AG04450 (cell line): ENCODE measurements at places on chromosomes 5 and 9.

- DNase-seq, result peak; percentile 72
These were observed 85.0 kb upstream of the MELK start for GRCh38 chr9:36487482-36488388.

DNA sequence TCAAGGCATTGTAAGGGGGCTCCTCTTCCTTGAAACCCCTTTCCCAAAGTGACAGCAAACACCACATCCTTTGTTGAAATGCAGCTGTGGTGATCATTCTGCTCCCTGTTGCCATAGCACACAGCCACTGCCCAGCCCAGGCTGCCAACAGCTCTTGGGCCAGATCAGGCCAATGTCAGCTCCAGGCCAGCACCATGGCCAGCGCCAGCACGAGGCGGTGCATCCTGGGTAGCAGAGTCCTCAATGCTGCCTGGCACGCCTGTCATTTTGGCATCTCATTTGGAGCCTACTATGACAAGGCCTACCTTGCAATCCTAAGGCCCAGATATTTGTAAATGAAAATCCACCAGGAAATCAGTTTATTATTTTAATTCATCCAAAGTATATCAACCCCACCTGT is 390.6 kb downstream of the DNAH5 start:
- no peak for DNase-seq

DNA sequence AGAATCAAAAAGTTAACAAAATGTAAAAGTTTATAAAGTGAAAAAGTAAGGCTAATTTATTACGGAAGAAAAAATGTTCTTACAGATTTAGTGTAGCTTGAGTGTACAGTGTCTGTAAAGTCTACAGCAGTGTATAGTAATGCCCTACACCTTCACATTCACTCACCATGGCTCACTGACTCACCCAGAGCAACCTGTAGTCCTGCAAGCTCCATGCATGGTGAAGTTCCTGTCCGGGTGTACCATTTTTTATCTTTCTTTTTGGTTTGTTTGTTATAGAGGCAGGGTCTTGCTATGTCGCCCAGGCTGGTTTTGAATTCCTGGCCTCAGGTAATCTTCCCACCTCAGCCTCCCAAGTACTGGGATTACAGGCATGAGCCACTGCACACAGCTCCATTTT is 93.6 kb downstream of the MED27 start:
- no peak for DNase-seq

- DNase-seq, result no peak
These were observed 269.9 kb downstream of the MTRR start for GRCh38 chr5:8138884-8139283.

DNA sequence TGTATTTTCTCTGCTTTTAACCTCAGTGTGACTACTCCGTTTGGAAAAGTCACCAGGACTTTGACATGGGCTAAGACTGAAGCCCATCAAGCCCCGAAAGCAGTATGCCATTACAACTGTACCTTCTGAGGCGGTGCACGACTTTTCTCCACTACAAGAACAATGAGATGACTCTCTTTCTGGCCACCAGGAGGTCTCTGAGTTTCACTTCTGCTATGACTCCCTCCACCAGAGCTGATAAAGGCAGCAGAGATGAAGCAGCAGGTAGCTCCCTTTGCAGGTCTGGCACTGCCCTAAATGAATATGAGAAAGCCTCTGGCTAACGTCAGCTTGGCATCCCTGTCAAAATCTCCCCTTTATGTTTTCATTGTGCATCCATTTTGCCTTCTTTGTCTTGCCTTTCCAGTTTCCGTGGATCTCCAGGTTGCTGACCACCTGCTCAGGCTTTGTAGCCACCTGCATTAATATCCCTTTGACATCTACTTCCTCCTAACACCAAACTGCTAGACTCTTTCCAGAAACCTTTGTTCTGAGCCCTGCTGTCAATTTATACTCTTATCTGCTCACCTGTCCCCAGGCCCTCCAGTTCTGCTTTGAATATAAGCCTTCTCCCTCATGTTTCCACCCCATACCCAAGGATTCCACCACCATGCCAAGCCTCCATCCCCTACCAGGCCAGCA is 221.7 kb downstream of the ZNF608 start:
- DNase-seq, result no peak

DNA sequence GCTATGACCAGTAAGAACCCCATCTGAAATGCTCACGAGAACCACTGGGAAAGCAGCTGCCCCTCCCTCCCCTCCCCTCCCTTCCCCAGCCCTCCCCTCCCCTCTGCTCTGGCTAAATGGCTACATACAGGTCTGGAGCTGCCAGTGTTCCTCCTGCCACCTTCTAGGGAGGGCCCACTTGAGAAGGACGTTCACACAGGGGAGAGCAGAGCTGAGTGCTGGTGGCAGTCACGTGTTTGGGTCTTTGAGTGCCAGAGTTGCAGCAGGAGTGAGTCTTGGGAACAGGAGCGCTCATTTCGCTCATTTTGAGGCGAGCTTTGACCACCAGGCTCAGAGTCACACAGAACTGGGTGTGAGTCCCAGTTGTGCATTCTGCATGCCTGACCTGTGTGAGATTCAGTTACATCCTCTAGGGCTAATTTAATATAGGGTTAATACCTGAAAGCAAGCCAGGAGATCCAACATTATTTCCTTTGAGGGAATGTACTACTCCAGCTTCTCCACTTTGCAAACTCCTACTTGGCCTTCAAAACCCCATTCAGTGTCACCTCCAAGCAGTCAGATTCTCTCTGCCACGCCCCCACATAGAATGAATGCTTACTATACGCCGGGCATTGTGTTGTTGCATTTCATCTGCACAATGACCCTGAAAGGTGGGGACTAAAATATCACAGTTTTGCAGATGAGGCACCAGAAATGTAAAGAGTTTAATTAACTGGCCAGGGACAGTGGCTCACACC is 25.1 kb downstream of the CPLX2 start:
- DNase-seq, result no peak

GRCh38 chr9:136544548-136544963 is 1.3 kb downstream of the NOTCH1 start:
- no peak for DNase-seq
